Activated naive CD8-positive, alpha-beta T cell treated with anti-CD3 and anti-CD28 coated beads, Interleukin-2, amount 10 ng/mL, durations not matched to agents 7 days and 5 days (primary cell): ENCODE measurements at places on chromosomes 4 and X. TPM values are rescaled to one million over a fixed set of nuclear protein-coding genes. Genes with fewer than 3 reads are reported as not detected.

- peak; percentile 39 for DNase-seq
Observed at GRCh38 chrX:125205133-125205917, 114.3 kb upstream of the TEX13C start.

- DNase-seq = no peak
Observed at GRCh38 chrX:66046612-66047235, 6.8 kb upstream of the VSIG4 start.

DNA sequence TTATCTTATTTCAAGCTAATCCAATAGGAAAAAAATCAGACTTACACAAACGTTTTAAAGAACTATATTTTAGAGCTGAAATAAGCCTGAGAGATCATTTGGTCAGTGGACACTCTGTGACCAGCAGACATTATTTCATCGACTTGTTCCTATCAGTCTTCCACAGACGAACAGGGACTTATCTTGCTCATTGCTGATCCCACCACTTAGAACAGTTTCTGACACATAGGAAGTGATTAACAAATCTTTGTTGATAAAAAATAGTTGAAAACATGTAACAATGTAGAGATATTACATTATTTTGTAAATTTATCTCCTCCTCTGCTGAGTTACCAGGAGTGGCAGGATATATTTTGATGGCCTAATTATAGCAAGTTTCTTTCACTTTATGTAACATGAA, 65.8 kb downstream of the TAPT1 start:
- no peak for DNase-seq

The PABPC1L2B gene
- total RNA-seq = not detected

The VEGFC gene
- not detected for total RNA-seq

GRCh38 chr4:146132445-146132844, 43.1 kb upstream of the LSM6 start:
- DNase-seq = no peak

GRCh38 chr4:135244696-135245095, 1043.1 kb upstream of the PABPC4L start:
- DNase-seq = no peak

DNA sequence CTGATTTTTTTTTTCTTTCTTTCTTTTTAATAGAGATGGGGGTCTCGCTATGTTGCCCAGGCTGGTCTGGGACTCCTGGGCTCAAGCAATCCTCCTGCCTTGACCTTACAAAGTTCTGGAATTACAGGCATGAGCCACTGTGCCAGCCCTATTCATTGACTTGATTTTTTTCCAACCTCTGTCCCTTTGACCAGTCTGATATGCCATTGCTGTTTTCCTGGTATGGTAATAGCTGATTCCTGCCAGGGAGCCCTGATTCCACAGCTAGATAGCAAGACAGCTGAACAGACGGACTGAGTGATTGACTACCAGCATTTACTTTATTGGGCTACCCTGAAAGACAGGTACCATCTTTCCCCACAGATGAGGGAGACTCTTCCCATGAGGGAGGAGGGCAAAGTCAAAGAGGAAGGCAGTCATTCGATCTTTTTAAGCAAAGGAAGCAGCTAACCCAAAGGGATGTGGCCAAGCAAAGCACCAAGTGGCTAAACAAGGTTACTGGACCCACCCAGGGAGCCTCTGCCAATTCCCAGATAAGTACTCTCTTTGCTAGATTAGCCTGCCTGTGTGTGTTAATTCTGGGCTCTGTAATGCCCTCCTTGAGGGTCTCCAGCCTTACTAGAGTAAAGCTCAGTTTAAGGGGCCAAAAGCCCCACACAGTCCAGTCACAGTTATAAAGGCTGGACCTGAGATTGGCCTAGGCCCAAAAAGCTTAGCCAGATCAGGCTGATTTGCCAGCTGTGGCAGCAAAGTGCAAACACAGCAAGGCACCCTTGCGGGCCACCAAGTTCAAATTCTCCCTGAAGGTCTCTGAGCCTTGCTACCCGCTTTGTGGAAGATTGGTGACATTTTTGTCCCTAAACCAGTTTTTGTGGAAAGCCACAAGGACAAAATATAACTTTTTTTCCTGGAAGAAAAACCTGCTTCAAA, 192.4 kb upstream of the GPC4 start:
- DNase-seq = no peak

- no peak for DNase-seq
Observed at GRCh38 chr4:144223661-144224060, 83.1 kb upstream of the GYPA start.

DNA sequence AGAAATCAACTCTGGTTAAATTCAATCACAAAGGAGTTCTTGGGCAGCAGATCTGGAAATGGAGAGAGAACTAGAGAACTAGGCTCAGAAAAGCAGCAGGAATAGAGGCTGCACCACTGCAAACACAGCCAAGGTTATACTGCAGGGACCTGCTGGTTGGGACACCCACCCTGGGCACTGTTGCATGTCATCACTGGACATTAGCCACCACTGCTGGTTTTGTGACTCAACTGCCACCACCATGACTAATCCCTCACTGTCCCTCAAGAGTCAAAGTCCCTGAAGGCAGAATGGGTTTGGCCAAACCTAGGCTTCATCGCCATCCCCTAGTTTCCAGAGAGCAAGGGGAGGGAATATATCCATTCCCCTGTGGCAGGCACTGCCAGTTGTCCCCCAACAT, 38.1 kb upstream of the IRAK1 start:
- no peak for DNase-seq

DNA sequence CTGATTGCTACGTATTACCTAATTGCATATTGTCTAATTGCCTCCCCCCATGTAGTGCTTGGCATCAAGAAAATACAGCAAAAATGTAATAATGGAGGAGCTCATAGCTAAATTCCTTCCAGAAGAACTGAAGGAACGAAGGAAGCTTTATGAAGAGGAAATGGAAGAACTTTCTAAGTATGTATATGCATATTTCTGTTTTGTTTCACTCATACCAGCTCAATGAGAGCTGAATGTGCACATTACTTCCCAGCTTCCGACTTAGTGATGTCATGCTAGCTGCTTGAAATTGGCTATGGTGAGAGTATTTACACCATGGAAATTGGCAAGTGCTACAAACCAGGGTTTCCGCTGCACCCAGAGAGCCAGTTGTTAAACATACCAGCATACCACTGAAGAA, 34.7 kb downstream of the LONRF3 start:
- no peak for DNase-seq

GRCh38 chr4:12852338-12853307, 631.5 kb downstream of the RAB28 start:
- DNase-seq = no peak

- no peak for DNase-seq
Observed at GRCh38 chr4:153950100-153950979, 161.5 kb upstream of the SFRP2 start.

- no peak for DNase-seq
Observed at GRCh38 chr4:130703211-130703935, 1607.4 kb downstream of the C4orf33 start.

The USP26 gene
- total RNA-seq = not detected

DNA sequence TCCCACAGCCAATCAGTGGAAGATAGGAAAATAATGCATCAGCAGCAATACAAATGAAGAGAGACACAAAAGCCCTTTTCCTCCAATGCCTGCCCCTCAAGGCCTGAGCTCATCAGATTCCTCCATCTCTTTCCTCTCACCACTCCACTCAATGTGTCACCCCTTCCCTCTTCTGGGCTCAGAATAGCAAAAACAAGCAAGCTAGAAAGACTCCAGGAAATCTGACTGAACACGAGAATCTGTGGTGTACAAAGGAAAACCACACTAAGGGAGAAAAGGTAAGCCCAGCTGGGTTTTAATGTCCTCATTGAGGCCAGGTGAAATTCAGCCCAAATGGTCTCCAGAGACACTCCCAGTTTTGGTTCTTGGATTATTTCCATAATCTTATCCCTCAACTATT, 46.3 kb downstream of the ARHGEF9 start:
- DNase-seq = no peak

The SNX25 gene
- total RNA-seq = 16.4 TPM

- no peak for DNase-seq
Observed at GRCh38 chr4:75779105-75779757, 54.9 kb downstream of the USO1 start.

The F8A3 gene
- 11.9 TPM for total RNA-seq

DNA sequence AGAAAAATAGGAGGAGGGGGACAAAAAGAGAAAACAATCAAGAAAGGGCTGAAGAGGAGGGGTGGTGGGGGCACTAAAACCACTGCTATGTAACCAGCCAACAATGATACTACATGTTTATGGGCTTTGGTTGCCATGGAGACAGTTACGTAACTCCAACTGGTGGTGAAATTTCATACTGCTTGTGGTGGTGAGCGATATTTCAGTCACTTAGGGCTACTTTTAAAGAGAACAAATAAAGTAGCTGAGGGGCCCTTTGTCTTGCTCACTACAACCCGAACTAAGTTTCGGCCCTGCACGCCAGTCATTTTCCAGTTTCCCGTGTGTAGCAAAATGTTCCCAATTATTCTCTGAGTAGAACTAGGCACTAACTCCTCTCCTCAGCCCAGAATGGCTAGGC, 275.2 kb upstream of the EDA2R start:
- no peak for DNase-seq

The CHRNA9 gene
- 0.55 TPM for total RNA-seq

DNA sequence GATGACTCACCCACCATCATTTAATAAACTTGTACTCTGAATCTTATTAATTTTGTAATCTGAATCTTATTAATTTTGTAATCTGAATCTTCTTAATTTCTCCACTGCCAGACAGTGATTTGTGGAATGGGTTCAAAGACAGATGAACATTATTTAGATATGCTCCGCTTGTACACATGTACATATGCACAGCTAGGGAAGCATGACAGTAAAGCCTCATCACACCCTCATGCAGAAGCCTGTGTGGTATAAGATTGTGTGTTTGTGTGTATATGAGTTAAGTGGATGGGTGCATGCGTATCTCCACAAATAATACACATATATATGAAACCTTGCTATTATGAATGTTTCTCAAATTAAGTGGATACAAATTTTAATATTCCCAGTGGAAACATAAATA, 318.5 kb upstream of the SFRP2 start:
- DNase-seq = no peak

DNA sequence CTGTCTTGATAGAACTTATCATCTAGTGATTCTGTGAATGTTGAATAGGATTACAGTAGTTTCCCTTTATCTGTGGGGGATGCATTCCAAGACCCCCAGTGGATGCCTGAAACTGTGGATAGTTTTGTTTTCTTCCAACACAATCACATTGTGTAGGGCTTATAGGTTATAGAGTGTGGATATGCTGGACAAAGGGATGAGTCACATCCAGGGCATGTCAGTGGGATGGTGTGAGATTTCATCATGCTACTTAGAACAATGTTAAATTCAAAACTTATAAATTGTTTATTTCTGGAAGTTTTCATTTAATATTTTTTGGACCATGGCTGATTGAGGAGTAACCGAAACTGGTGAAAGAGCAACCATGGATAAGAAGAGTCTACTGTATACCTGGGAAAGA, 432.3 kb upstream of the ATOH1 start:
- no peak for DNase-seq

GRCh38 chrX:56797574-56798338, 68.7 kb downstream of the NBDY start:
- DNase-seq = no peak

DNA sequence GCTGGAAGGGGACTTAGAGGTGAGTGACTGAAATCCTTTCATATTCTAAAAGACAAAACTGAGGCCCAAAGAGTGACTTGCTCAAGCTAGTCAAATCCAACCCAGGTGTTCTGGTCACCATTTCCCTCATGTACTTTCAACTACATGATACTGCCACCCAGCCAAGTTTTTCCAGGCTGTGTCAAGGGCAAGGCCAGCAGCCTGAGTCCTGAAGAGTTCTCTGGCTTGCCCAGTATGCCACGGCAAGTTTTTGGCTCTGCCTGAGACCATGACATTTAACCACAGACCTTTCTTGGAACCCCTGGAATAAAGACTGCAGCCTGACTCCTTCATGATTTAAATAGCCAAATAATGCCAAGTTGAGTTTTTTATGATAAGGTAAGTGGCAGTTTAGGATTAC, 10.7 kb upstream of the TMEM164 start:
- no peak for DNase-seq

DNA sequence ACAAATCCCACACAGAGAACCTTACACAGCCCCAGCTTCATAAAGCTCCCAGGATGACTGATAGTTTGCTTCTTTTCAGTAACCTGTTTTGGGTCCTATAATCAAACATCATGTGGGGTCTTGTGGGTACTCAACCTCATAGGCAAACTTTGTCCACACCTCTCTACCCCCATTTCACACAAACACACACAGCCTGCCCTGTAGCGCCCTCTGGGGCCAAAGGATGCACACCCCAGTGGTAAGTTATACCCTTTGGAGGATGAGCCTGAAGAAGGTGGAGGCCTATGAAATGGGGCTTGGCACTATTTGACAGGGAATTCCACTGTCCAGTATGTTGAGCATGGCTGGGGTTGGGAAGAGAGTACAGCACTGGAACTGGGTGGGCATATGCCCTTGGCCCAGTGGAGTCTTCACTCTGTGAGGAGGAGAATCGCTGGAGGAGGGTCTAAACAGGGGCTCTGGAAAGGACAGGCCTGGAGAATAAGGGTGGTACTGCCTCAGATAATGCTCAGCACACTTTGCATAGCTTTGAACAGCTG, 30.5 kb upstream of the COL25A1 start:
- no peak for DNase-seq

- DNase-seq = no peak
Observed at GRCh38 chr4:106835919-106836318, 200.2 kb downstream of the DKK2 start.

- DNase-seq = peak; percentile 86
Observed at GRCh38 chrX:17736856-17737709, at the start of gene SCML1. Gene SCML1 (plus strand): TSS chrX:17737493. CDS start chrX:17744187, 6,694 bp downstream.

DNA sequence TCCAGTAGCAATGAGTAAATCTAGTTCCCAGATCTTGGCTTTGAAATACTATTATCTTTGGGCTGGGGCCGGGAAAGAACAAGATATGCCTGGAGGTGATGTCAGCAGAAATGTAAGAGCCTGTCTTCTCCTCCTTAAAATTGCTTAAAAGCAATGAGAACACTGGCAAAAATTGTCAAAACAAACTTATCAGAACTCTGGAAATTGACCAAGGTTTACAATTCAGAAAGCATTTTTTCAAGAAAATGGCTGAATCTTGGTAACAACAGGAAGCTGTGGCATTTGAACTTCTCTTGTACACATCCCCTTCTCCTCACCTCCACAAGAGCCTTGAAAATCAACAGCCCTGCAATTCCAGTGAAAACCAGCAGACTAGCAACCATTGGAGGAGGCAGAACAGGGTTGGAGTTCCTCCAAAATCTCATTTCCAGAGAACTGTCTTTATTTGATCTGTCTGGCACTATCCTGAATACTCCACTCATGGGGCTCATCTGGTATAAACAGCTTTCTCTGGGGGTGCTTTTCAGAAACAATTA, 13.5 kb downstream of the TIMP1 start:
- DNase-seq = no peak

- no peak for DNase-seq
Observed at GRCh38 chrX:13864264-13864663, 47.4 kb upstream of the GPM6B start.

The TRPC5OS gene
- total RNA-seq = not detected

GRCh38 chr4:98516042-98516440, 142.4 kb downstream of the TSPAN5 start:
- no peak for DNase-seq

- no peak for DNase-seq
Observed at GRCh38 chrX:33175201-33175600, 36.1 kb downstream of the DMD start.

- no peak for DNase-seq
Observed at GRCh38 chrX:29531336-29531735, 684.0 kb upstream of the MAGEB2 start.
